EL (cell line): ENCODE measurements at places on chromosomes 12 and 14.
A peak's percentile ranks its signal among the peaks of the same experiment; 100 is the strongest.

- DNase-seq = no peak
Measured at GRCh38 chr12:95002754-95003153, 743 bp downstream of the NDUFA12 start.

DNA sequence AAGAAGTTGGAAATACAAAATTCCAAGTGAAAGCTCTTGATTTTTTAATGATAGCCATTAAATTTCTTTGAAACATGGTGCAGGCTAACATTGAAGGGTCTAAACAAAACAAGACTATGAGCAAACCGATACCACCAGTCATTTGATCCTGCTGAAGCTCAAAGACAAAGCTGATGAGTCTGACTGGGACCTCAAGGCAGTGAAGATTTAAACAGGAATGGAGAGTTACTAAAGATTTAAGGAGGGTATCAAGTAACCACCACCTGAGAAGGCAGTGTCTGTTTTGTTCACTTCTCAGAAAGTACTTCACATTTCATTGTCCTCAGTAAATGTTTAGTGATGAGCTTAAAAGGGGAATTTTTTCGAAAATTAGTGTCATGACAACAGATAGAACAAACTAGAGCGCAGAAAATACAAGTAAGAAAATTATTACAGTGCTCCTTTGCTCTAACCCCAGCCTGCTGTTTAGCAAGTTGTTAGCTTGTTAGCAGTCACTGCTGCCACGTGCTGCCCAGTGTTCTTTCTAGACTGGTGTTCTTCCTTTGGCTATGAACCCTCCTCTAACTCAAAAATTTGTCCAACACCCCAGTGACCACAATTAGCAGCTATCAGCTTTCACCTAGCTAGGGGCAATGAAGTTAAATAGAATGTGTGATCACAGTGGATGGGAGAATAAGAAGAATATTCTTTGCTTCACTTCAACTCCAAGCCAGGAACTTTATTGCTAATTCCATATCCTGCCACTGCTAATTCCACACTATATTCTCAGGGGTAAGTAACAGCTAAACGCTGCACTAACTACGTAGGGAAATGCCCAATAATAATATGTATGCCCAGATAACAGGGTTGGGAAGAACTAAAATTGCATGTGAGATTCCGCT is 41.1 kb downstream of the YAF2 start:
- no peak for DNase-seq

GRCh38 chr12:51527966-51528365 is 63.1 kb upstream of the SCN8A start:
- DNase-seq = no peak

DNA sequence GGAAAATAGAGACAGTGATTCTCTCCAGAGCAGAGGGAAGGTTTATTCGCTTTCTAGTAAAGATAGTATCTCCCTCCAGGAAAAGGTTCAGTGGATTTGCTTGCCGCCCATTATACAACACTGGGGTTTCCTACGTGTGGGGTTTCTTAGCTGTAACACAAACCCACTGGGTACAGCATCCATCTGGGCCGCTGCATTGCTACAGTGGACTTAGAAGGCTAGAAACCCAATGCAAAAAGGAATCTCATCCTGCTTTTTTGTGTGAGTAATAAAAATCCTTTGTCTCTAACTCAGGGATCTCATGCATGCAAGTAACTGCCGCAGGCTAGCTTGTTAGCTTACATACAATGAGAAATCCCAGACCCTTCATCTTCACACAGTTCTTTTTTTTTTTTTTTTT is 67.1 kb upstream of the BCL2L14 start:
- no peak for DNase-seq

GRCh38 chr12:113794774-113795173 is 171.4 kb downstream of the RBM19 start:
- DNase-seq = no peak

- DNase-seq = peak; percentile 54
Measured at GRCh38 chr12:127628645-127629044, 638.3 kb upstream of the TMEM132C start.

- no peak for DNase-seq
Measured at GRCh38 chr14:88196116-88196890, 126.8 kb downstream of the KCNK10 start.

GRCh38 chr14:73627151-73627558 is 14.8 kb downstream of the ACOT6 start:
- DNase-seq = no peak

GRCh38 chr14:23352506-23353432 is at the start of gene SLC22A17:
Gene SLC22A17 (minus strand): TSS chr14:23352887.
- peak; percentile 88 for DNase-seq

- DNase-seq = no peak
Measured at GRCh38 chr14:97704316-97704885, 907.2 kb downstream of the VRK1 start.

DNA sequence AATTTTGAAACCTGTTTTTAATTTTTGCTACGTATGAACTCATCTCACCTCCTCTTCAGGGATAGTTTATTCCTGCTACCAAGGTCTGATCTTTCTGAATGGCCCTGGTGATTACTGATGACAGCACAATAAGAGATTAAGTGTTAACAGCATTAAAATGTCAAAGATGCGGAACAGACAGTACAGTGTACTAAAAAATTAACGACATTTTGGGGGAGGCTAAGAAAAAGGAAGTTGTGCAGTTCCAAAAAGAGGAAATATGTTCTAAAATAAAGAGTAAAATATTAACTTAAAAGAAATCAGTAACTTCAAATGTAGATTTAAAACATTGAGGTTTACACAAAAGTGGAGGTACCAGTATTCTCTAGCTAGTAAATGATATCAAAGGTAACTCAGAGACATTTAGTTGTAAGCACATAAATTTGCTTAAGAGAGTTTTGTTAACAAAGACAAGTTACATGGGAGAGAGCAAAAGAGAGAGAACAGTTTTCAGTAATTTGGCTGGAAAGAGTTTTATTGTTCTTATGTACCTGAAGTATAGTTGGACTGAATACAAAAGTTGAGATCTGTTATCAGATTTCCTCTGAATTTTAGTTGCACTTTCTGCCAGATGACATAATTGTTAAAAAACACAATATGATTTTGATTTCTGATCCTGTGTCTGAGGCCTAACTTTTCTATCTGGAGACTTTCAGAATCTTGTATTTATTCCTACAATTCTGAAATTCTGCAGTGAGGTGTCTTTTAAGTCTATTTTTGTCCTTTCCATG is 4.2 kb upstream of the CLECL1 start:
- DNase-seq = no peak

DNA sequence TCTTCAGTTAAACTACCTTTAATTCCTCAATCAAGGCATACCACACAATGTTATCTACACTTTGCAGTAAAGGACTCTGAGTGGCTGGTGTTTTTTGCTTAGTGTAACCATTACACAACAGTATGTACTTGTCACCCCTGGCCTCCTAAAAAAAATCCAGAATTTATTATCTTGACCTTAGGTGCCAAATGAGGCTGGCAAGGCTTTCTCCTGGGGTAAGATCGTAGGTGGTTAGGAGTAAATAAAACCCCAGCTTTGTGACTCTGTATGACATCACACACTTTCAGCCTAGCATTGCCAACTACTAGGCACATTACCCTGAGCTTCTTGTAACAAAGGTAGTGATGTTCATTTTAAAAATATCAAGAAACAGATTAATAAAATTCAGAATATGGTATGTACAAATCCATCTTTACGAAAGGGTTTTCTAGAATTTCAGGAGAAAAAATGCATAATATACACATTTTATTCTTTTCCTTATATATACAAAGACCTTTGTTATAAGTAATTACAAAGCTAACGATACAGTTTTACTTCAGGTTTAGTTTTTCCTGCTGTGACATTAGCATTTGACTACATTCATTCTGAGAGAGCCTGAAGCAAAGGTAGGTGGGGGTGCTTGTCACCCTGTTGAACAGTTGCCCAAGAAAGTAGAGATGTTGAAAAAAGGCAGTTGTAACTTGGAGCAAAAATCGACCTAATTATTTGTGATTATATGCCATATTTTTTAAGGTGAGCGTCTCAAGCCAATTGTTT is 13.5 kb downstream of the TCL1A start:
- no peak for DNase-seq

DNA sequence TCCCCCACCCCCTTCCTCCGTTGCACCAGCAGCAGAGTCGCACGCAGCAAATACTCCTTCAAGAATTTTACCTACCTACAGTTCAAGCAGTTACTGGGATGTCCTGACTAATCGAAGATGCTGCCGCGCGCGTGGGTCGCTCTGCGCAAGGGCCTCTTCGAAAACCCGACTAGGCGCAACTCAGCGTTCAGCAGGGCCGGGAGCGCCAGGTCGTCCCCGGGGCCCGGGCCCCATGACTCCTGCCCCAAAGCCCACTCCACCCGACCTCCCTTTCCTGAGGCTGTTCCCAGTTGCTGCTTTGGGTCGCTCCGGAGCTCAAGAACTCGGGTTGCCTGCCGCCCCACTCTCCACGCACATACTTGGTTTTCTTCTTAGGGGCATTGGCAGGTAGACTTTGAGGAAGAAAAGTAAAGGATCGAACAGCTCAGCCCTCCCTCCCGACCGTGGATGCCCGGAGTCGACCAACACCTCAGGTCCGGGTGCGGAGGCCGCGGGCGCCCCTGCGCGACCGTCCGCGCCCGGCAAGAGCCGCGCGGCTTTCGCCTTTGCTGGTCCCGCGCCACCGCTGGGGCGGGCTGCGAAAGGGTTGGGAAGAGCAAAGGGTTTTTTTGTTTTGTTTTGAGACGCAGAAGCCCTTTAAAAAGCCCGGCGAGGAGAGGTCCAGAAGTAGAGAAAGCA is 1.9 kb downstream of the BMP4 start:
- peak; percentile 60 for DNase-seq

DNA sequence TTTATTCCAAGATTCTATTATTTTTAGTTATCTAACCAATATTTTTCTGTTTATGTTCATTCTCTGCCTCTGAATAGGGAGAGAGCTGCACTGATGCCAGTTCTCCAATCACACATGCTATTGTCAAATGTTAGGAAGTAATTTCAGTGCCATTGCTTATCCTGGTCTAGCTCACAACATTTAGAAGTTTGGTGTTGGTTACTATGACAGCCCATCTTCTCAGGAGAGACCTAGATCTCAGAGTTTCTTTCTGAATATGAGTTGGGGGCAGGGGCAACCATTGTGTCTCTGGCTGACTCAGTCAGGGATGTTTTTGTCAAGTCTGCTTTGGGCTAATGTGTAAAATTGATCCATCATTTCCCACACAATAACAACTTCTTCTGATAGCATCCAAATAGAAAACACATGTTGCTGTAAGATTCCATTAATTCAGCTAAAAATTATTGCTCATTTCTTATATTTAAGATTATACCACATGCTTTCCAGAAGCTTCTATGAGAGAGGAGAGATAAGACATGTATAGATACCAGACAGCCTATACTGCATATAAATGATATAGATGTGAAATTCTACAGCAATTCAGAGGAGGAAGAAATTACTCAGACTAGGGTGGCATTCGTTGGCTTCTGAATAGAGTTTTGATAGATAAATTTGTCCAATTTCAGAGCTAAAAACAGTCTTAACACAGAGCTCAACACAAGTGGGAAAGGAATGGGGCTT is 64.8 kb downstream of the DACT1 start:
- DNase-seq = no peak

GRCh38 chr14:55274146-55274545 is 2.9 kb downstream of the FBXO34 start:
- DNase-seq = no peak

GRCh38 chr12:115998119-115998633 is 279.3 kb downstream of the MED13L start:
- peak; percentile 54 for DNase-seq

DNA sequence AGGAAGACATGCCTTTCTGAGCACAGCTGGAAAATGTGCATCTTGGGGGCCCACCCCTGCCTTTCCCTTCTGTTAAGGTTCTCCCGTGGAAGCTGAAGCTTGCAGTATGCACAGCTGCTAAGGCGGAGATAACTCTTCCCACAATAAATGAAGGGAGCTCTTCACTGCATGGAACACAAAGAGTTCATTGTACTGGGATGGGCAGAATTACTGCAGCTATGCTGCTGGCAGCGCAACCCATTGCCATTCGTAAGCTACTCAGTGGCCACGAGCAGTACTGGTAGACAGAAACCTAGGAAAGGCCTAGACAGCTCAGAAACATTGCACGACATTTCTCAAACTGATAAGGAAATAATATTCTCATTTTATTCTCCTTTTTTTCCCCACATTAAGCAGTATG is 310.2 kb downstream of the MDGA2 start:
- no peak for DNase-seq

DNA sequence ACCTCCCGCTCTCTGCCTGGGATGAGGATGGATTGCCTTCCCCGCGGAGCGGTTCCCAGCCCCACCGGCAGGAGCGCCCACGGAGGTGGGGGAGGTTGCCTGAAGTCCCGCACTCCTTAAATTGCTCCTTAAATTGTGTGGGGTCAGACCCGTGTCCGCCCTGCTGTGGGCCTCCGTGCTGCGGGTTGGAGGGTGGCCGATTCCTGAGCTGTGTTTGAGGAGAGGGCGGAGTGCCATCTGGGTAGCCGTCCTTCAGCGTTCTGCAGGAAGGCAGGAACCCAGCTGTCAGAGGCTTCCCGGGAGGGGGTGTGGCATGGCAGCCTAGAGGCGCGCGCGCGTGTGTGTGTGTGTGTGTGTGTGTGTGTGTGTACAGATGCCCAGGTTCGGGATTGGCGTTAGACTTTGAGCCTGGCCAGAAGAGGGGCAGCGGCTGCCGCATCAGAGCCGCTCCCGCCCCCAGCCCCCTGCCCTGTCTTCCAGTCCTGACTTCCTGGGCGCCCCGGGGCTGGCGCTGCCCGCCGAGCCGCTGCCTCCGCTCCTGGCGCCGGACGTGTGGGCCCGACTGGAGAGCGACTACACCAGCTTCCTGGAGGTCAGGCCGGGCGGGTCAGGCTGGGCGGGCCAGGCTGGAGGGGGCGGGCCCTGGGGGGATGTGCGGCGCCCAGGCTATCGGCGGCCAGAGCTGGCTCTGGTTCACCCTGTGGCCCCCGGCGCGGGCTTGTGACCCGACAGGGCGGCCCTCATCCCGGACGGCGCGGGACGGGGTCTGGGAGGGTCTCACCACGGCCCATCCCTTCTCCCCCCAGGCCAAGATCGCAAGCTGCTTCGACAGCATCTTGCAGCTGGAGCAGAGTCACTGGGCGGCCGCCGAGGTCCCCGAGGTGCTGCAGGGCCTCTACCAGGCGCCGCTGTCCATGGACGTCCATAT is 9.2 kb downstream of the EXOC3L4 start:
- peak; percentile 69 for DNase-seq

- peak; percentile 54 for DNase-seq
Measured at GRCh38 chr12:9707864-9708808, 24.8 kb downstream of the CLECL1 start.

DNA sequence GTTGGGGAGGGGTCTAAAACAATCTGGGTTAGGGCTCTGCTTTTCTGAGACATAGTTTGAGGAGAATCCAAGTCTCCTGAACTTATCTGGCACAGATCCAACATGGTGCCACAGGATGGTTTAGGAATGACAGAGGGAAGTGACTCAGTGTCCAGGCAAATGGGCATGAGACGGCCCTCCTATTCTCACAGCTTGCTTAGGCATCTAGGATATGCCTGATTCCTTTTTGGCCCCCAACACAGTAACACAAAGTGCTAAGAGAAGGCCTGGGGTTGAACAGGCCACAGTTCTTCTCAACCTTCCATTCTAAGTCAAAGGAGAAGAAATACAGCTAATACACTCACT is 117.7 kb downstream of the ZFP36L1 start:
- peak; percentile 78 for DNase-seq
